ENCODE measurements at places on chromosomes 2 and 18.

- peak; percentile 78 for DNase-seq
These were observed 31.6 kb downstream of the KCNK3 start for GRCh38 chr2:26723991-26724750.

DNA sequence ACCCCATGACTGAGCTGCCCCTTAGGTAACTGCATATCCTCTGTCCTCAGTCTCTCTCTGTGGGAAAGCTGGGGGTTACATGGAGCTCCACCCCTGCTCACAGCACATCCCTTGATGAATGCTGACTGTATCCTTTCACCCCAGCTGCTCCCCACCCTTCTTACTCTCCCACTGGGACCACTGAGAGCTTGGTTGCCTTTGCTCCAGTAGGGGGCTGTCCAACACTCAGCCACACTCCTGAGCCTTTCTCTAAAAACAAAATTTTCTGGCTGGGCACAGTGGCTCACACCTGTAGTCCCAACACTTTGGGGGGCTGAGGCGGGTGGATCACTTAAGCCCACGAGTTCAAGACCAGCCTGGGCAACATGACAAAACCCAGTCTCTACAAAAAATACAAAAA lies 89.2 kb upstream of the MSH2 start:
- no peak for DNase-seq

GRCh38 chr2:237661799-237662328 lies 34.5 kb downstream of the LRRFIP1 start:
- no peak for DNase-seq

DNA sequence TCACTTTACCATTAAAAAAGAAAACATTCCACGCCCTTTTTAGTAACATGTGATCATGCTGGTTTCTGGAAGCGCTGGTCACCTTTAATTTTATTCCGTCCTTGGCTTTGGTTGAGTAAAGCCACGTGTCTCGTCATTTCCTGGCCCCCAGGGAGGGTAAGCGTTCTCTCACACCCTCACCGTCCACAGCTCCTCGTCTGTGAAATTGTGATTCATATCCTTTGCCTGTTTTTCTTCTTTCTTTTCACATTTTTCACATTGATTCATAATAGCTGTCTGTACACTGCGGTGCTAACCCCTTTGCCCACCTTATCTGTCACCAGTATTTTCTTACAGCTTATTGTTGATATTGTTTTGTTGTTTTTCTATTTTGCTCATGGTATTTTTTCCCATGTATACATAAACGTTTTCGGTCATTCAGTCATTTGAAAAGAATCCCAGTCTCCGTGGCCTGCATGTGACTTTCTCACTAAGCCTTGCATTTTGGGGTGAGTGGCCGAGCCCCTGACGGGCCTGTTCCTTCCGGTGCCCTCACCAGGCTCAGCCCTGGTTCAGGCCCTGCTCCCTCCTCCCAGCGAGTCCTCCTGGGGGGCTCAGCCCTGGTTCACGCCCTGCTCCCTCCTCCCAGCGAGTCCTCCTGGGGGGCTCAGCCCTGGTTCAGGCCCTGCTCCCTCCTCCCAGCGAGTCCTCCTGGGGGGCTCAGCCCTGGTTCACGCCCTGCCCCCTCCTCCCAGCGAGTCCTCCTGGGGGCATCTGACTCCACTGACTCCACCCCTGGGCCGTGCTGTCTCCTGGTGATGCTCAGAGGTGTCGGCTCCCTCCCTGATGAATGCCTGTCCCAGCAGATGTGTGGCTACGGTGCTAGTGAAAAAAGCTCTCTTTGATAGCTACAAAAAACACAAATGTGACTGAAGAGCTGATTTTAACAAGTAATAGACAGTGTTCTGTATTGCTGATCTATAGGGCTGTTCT lies 249.7 kb upstream of the PXDN start:
- DNase-seq = peak; percentile 86

GRCh38 chr18:56627991-56628390 lies 10.4 kb downstream of the TXNL1 start:
- no peak for DNase-seq

Data from astrocyte (in vitro differentiated cells and primary cell).